Jurkat, Clone E6-1 (cell line): ENCODE measurements at places on chromosomes 7 and 10.
A peak's percentile ranks its signal among the peaks of the same experiment; 100 is the strongest.

DNA sequence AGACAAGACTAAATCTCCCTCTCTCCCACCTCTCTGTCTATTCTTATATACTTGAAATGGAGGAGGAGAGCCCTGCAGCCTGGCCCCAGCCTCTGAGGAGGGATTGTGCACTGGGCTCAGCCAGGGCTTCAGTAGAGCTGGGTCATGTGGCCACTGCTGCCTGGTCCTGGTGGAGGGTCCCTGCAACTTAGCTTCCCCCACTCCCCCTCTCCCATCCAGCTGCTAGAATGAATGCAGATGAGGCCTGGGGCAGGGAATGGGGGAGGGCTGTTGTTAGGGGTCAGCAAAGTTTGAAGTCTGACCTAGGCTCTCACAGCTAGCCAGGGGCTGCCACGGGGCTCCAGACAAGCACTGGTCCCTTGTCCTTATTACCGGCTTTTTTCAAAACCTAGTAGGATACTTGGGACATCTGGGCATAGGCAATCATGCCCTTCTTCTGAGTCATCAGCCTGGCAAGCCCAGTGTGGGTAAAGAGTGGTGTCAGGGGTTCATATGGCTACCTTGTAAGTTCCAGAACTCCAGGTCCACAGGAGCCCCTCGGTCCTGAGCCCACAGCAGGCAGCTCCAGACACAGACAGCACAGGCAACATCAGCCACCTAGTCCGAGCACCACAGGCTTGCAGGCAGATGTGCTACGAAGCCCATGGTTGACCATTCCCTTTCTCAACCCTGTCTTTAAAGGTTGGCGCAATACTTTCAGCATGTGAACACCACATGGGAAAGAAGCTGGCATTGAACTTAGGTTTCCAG is 12.8 kb upstream of the CXCL12 start:
- DNase-seq = no peak

GRCh38 chr7:13743226-13743625 is 246.2 kb downstream of the ETV1 start:
- DNase-seq = no peak

GRCh38 chr7:112023282-112023681 is 182.9 kb downstream of the DOCK4 start:
- DNase-seq = no peak

DNA sequence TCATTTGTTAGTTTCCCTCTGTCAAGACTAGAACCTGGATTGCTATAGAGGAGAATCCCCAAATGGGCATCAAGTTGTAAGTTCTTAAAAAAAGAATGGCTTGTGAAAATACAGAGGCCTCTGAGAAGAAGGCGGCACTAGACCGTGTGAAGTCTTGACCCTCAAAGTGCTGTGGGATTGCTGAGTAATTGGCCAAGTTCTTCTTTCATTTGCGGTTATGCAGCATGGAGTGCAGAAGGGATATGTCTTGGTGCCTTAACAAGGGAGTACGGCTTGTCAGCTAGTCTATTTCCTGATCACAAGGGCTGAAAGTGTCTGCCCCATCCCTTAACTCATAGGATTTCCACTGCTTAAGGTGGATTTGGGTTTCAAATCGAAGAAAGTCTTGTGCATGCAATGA is 81.2 kb downstream of the MKX start:
- DNase-seq = no peak

- no peak for DNase-seq
These were observed 327.5 kb upstream of the ZMIZ1 start for GRCh38 chr10:78740976-78741915.

DNA sequence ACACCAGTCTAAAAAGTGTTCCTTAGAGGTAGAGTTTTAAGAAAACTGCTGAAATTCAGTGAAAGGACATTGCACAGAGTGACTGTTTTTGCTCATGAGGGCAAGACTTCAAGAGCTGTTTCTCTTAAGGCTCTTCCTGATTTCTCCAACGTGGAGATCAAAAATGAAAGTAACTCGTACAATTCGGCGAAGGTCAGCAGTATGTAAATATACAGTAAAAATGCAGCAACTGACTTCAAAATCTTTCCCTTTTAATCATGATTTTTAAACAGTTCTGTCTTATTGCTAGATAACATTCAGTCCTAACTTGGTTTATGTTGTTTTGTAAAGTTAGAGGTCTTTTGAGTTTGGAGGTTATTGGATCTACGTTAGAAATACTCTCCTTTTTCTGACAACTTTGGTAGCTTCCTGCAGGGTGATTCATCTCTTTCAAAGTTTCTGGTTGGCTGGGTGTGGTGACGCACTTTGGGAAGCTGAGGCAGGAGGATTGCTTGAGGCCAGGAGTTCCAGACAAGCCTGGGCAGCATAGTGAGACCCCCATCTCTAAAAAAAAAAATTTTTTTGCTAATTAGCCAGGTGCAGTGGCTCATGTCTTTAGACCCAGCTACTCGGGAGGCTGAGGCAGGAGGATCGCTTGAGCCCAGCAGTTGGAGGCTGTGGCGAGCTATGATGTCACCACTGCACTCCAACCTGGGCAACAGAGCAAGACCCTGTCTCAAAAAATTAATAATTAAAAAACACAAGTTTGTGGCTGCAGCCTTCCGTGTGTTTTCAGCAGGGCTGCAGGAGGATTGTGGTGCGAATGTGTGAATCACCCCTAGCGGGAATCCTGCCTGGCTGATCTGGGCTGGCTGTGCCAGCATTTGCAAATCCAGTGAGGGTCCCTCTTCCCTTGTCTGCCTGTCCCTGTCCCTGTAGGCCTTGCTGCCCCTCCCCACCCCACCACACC is 29.2 kb upstream of the AP5Z1 start:
- DNase-seq = no peak

DNA sequence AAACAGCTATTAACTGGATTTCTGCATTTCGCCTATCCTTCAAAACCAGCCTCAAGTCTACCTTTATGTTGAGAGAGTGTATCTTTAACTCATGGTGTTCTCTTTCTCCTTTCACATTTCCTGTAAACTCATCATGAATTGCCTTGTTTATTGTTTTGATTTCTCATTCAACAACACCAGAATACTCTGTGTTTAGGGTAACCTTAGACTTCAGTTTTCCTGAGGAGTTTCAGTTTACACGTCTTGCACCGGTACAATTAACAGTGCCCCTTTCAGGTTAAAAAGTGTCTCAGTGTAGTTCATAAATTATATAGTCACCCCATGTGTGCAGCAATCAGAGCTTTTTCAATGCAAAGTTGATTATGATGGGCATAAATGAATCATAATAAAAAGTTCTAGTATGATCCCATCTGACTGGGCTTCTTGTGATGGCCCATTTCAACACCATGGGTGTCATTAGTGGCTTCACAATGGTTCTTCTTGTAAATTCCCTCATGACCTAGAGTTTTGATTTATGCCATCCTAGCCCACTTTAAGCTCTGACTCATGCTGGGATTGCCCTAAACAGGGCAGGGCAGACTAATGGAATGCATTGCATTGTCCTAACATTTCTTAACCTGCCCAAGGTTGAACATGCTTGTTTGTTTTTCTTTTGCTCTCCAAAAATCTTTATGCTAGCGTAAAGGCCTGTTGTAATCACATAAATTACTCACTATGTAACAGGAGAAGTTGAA is 22.0 kb downstream of the ITGB8 start:
- DNase-seq = no peak

GRCh38 chr10:118908557-118909256 is 120.8 kb upstream of the NANOS1 start:
- DNase-seq = no peak

DNA sequence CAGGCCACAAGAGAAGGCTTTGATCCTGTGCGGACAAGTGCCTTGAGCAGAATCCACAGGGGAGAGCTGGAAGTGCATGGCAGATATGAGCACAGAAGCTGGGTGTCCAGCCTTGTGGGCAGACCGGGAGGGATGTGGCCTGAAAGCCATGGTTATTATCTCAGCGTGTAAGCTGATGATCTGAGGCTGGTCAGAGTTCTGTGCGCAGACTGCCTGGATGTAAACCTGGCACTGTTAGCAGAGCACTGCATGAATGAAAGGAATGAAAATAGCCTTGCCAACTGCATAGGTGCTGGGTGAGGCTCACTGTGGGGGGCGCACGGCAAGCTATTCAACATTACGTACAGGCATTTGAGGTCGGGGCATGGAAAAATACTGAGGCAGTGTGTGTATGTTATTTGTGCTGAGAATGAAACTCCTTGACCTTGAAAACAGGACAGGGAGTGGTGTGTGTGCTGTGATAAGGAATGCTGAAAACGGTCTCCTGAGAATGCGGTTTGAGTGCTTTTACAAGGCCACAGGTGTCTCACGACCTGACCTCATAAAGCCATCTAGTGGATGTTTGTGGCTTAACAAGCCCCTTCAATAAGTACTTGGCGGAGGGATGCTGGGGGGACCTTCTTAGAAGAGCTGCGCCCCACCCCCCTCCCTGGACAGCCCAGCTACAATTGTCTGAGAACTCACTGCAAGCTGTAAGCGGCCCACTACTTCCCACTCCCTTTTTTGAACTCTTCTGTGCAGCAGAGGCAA is 18.7 kb downstream of the AKR1C1 start:
- peak; percentile 89 for DNase-seq

DNA sequence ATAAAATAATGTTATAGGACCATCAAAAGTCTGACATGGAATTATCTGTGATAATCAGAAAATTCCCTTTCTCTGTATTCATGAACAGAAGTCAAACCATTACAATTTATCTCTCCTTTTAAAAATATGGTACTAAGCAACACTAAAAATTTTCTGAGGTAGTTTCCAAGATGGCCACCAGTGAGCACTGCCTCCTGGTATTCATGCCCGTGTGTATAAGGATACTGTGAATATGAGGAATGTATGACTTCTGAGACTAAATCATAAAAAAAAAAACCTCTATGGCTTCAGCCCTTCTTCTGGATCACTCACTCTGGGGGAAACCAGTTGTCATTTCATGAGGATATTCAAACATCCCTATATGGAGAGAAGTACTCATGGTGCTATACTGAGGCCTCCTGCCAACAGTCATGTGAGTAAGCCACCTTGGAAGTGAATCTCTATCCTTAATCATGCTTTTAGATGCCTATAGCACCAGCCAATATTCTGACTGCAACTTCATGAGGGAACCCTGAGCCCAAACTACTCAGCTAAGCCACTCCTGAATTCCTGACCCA is 41.1 kb downstream of the SIRT1 start:
- no peak for DNase-seq

GRCh38 chr7:127831318-127832219 is 179.6 kb downstream of the SND1 start:
- no peak for DNase-seq

DNA sequence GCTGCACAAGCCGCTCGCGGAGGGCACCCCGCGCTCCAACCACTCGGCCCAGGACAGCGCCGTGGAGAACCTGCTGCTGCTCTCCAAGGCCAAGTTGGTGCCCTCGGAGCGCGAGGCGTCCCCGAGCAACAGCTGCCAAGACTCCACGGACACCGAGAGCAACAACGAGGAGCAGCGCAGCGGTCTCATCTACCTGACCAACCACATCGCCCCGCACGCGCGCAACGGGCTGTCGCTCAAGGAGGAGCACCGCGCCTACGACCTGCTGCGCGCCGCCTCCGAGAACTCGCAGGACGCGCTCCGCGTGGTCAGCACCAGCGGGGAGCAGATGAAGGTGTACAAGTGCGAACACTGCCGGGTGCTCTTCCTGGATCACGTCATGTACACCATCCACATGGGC is 50.0 kb downstream of the FIGNL1 start:
- DNase-seq = no peak
